ENCODE measurements at places on chromosomes 7 and 10.

GRCh38 chr10:72065439-72066025 lies 22.8 kb downstream of the SPOCK2 start:
- DNase-seq: no peak

DNA sequence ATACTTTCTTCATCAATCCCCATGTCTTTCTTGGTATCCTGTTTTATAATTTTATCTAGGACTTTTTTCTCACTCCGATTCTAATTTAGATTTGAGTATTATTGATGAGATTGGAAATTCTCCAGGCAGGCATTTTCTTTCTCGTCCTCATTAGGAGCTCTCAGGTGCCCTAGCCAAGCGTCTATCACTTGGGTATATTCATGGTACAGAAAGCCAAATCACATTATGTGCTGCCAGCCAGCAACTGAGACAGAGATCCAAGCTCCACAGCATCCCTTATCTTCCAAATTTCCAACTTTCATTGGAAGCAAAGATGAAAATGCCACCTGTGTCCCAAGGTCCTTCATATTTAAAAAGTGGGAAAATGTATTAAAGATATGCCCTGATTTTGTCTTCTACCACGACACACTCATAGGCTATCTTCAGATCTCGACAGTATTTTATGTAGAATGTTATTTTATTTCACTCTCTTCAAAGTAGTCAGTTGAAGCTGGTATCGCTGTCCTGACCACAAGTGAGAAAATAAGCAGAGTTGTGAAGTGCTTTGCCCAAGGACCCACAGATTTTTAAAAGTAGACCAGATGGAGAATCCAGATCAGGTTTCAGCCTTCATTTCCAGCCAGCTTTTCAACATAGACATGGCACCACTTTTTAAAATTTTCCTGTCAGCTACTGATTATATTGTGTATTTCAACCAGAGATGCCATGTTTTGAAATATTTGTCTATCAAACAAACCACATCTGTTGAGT lies 773.4 kb downstream of the CNTNAP2 start:
- no peak for DNase-seq

DNA sequence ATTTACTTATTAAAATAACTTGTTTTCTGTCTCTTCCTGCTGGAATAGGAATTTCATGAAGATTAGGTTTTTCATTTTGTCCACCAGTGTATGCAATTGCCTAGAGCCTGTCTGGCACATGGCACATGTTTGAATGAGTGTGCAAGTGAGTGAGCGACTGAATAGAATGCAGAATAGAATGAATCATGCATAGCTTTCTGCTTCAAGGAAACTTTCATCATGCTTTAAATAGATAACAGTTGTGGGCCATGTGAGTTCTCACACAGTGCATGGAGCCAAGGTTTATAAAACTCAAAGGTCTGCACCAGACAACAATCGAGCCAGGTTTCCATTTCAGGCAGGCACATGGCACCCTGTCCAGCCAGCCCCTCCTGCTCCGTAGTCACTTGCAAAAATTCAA lies 74.2 kb upstream of the HECW1 start:
- DNase-seq: no peak

GRCh38 chr7:41837916-41838315 lies 135.0 kb upstream of the INHBA start:
- DNase-seq: no peak

- no peak for DNase-seq
Observed at GRCh38 chr7:31049005-31049765, 2.9 kb upstream of the ADCYAP1R1 start.

GRCh38 chr7:105662998-105663397 lies 81.7 kb upstream of the EFCAB10 start:
- no peak for DNase-seq

- no peak for DNase-seq
Observed at GRCh38 chr10:107614939-107615685, 450.6 kb upstream of the SORCS1 start.

- no peak for DNase-seq
Observed at GRCh38 chr10:16011548-16011947, 151.2 kb upstream of the MINDY3 start.

DNA sequence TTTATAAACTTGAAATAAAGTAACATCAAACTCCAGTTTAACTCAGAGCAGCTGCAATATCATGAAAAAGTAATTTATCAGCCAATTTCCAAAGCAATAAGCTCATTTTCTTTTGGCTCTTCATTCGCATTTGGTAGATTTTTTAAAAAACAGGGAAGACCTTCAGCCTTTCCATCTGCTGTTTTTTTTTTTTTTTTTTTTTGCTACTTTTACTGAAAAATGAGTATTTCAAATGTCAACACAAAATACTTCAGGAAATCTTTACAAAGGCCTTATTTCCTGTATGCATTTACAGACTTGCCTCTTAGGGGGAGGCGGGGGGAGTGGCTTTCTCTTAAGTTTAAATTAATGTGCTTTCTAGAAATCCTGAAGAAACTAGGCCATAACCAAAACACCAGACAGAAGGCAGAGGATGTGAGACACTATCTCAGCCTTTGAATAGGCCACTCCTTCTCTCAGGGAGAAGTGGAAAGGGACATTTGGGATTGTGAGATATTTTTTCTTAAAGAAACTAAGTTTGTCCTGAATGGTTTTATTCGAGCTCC lies 91.8 kb downstream of the COL28A1 start:
- DNase-seq: no peak

DNA sequence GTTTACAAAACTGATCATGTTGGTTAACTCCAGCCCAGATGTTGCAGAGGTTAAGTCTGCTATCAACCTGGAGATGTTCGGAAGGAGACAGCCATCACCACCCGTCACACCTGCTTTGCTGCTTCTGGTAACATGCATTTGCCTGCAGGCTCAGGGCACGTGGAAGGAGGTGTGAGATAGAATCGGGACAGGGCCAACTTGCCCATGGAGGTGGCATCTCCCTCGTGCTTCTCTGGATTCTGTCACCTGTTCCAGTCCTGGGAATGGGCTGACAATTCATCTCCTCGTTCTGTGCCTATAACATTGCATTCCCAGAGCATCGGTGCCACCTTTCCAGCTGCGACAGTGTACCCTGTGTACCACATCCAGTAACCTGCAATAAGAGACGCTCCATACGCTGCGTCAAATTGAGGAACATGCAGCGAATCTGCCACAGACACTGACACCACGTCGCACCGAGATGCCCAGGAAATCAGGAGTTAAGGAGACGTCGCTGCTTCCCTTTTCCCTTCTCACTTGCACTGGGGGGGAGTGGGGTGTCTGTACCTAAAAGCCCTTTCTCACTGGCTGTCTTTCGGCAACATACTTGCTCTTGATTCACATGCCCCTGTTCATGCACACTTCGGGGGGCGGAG lies 65.8 kb downstream of the ADARB2 start:
- no peak for DNase-seq

DNA sequence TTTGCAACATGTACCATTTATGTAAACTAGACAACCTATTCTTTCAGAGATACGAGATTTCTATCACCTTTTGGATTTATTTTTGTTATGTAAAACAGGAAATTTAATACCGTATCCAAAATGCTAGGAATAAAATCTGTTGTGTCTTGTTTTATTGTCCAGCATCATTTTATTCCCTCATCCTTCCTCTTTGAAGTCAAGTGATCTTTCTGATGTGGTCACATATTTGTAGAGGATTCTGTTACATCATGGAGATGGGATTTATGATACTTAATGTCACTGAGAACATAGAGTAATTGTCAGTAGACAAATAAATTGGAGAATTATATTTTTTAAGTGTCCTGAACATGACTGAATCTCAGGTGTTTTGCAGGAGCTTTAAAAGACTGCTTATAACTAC lies 64.7 kb downstream of the ZNF277 start:
- DNase-seq: no peak

- no peak for DNase-seq
Observed at GRCh38 chr10:91389636-91390512, 20.3 kb upstream of the HECTD2 start.

DNA sequence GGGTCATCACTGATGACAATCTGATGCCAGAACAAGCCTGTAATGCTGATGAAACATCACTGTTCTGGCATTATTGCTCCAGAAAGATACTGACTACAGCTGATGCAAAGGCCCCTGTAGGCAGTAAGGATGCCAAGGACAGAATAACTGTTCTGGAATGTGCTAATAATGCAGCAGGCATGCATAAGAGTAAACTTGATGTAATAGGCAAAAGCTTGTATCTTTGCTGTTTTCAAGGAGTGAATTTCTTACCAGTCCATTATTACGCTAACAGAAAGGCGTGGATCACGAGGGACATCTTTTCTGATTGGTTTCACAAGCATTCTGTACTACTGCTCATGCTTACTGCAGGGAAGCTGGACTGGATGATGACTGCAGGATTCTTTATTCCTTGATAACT lies 18.7 kb downstream of the LCOR start:
- DNase-seq: peak; percentile 76

- no peak for DNase-seq
Observed at GRCh38 chr10:73922007-73922863, 11.3 kb downstream of the PLAU start.

DNA sequence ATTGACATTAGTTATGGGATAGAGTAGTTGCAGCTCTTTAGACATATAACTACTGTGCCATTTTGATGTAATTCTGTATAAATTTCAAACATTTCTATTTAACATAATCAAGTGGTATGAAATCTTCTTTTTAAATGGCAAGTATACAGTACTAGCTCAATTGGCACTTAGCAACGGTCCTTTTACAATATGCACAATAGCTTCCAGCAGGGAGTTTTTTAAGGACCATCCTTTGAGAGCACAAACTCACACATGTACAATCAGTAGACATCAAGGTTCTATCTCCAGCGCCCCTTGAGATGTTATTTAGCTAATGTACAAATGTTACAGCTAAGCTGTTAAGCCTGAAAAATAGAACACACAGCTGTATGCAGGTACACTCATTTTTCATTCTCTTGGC lies 480.7 kb downstream of the TFEC start:
- no peak for DNase-seq

DNA sequence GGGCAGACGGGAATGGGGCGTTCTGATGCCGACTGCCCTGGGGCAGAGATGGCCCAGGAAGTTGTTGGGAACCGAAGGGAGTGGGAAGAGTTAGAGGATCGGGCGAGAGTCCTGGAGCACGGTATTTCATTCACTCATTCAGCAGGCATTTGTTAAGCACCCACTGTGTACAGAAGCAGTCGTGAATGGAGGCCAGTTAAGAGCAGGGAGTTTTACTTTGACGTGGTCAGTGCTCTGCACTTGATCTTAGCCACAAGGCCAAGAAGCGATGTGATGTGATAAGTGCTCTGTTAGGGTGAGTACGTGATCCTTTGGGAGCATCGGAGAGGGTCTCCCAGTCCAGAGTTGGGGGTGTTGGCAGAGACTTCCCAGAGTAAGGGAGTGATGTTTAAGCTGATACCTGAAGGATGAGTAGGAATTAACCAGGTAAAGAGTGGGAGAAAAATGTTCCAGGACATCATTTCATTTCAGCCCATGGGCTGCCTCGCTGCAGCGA lies 890 bp downstream of the ZFYVE27 start:
- DNase-seq: no peak

- DNase-seq: no peak
Observed at GRCh38 chr7:96495751-96496216, 173.9 kb upstream of the SLC25A13 start.

DNA sequence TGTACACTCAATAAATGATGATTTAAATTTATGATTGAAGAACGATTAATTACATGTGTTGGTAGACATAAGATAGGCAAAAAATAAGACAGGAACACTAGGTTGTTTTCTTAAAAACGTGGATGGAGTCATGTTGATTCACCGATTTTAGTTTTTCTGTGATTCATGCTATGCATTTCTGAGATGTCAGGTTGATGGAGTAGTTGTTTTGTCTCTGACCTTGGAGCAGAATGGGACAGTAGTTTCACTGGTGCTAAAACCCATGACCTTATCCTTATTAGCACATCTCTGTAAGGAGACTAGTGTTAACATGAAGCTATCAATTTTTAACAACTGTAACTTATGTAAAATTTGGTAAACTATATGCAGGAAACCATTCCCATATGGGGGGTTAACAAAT lies 611.6 kb upstream of the FZD8 start:
- DNase-seq: no peak

GRCh38 chr10:128850647-128851046 lies 616.4 kb upstream of the MGMT start:
- DNase-seq: no peak

GRCh38 chr7:28647076-28647421 lies 234.7 kb downstream of the CREB5 start:
- DNase-seq: no peak

- no peak for DNase-seq
Observed at GRCh38 chr7:50262916-50263690, 41.4 kb upstream of the IKZF1 start.

- DNase-seq: peak; percentile 35
Observed at GRCh38 chr10:44390585-44391072, 5.7 kb upstream of the CXCL12 start.

DNA sequence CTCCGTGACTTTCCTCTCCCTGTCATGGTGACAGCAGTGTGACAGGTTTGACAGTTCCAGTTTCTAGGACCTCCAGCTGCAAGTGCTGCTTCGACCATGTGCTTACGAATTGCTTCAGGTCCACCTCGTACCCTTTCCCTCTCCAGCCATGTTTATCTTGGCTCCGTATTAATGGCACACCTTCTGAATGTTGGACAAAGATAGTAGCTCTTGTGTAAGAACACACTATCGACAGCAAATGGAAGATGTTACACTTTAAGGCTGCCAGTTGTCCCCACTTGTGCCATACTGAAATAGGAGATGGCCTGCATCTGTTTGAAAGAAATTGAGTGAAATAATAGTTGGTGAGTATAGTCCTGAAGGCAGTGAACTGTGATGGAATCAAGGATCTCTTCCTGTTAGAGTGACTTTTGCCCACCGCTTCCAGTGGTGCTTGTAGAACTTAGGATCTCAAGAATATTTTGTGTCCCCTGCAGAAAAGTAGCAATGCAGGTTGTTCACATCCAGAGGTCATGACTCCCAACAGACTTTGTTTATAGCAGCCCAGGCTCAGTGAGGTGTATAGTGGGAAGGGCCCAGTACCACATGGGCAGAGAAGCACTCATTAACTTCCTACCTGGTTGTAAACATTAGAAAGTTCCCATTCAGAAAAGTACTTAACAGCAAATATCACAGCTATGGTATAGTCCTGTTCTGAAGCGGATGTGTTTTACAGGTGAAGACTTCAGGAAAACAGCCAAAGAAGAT lies 629.7 kb upstream of the GALNT17 start:
- no peak for DNase-seq
